Melanocyte of skin (primary cell): ENCODE measurements at places on chromosomes 16 and 17. TPM values are rescaled to one million over a fixed set of nuclear protein-coding genes. Genes with fewer than 3 reads are reported as not detected.

SEC14L5 gene
- total RNA-seq: under 0.01 and 0.34 TPM in 2 replicates

PDPK1 gene
- 30.3 and 34.9 TPM in 2 replicates for total RNA-seq

DBF4B gene
- 8.9 and 9.8 TPM in 2 replicates for total RNA-seq

TLK2 gene
- total RNA-seq: 45.0 and 51.5 TPM in 2 replicates

TLCD2 gene
- 1.00 and 1.1 TPM in 2 replicates for total RNA-seq

ENKD1 gene
- 12.2 and 17.0 TPM in 2 replicates for total RNA-seq

TPSB2 gene
- not detected in 2 replicates for total RNA-seq

NTHL1 gene
- total RNA-seq: 42.9 and 45.3 TPM in 2 replicates

GPRC5B gene
- total RNA-seq: 1.3 and 7.9 TPM in 2 replicates

CCL14 gene
- total RNA-seq: not detected in 2 replicates

IRX5 gene
- 5.7 and 6.8 TPM in 2 replicates for total RNA-seq

C16orf78 gene
- total RNA-seq: not detected in 2 replicates

ANKRD40CL gene
- total RNA-seq: not detected in 2 replicates

ANKFN1 gene
- total RNA-seq: not detected in 2 replicates

EXOC3L1 gene
- not detected in 2 replicates for total RNA-seq

MSL1 gene
- total RNA-seq: 48.3 and 53.8 TPM in 2 replicates

FNDC8 gene
- not detected in 2 replicates for total RNA-seq

CDRT4 gene
- 0.67 TPM in 1 of 2 replicates, not detected in the other for total RNA-seq

MYH3 gene
- total RNA-seq: 0.36 and 0.69 TPM in 2 replicates

SLC38A8 gene
- total RNA-seq: 1.8 and 5.5 TPM in 2 replicates

HIGD1B gene
- not detected in 2 replicates for total RNA-seq

RRAD gene
- not detected in 2 replicates for total RNA-seq

KRT27 gene
- total RNA-seq: under 0.01 TPM in 1 of 2 replicates, not detected in the other

CASKIN1 gene
- 0.34 and 0.36 TPM in 2 replicates for total RNA-seq

SLC2A4 gene
- under 0.01 and 0.34 TPM in 2 replicates for total RNA-seq

CD300E gene
- not detected in 2 replicates for total RNA-seq

HLF gene
- total RNA-seq: under 0.01 and 0.34 TPM in 2 replicates

EVI2A gene
- total RNA-seq: 4.8 and 5.8 TPM in 2 replicates

ATAD5 gene
- 3.1 and 5.1 TPM in 2 replicates for total RNA-seq

KRTAP4-4 gene
- not detected in 2 replicates for total RNA-seq

SGCA gene
- not detected in 2 replicates for total RNA-seq

ZNF287 gene
- total RNA-seq: 2.6 and 3.3 TPM in 2 replicates

FOXJ1 gene
- total RNA-seq: not detected in 2 replicates

GUCY2D gene
- not detected in 2 replicates for total RNA-seq

KRT40 gene
- not detected in 2 replicates for total RNA-seq

KRTAP3-2 gene
- not detected in 2 replicates for total RNA-seq

C17orf78 gene
- total RNA-seq: not detected in 2 replicates

ITGAD gene
- total RNA-seq: not detected in 2 replicates

MYL11 gene
- total RNA-seq: not detected in 2 replicates

CDRT15 gene
- total RNA-seq: not detected in 2 replicates

SOST gene
- under 0.01 TPM in 1 of 2 replicates, not detected in the other for total RNA-seq

TBC1D26 gene
- 0.33 TPM in 1 of 2 replicates, not detected in the other for total RNA-seq

ZNF213 gene
- 6.3 and 7.0 TPM in 2 replicates for total RNA-seq

TP53TG3E gene
- not detected in 2 replicates for total RNA-seq

KRTAP9-8 gene
- not detected in 2 replicates for total RNA-seq

OR3A3 gene
- total RNA-seq: not detected in 2 replicates

CCL1 gene
- not detected in 2 replicates for total RNA-seq

KRTAP2-1 gene
- total RNA-seq: not detected in 2 replicates

PRSS36 gene
- 0.33 and 0.46 TPM in 2 replicates for total RNA-seq

P2RX5 gene
- total RNA-seq: under 0.01 and 0.36 TPM in 2 replicates

KRTAP3-1 gene
- total RNA-seq: not detected in 2 replicates

RAMP2 gene
- 0.36 and 1.0 TPM in 2 replicates for total RNA-seq

KRT36 gene
- not detected in 2 replicates for total RNA-seq

TBC1D3C gene
- total RNA-seq: not detected in 2 replicates

TNS4 gene
- total RNA-seq: not detected in 2 replicates

CHP2 gene
- not detected in 2 replicates for total RNA-seq

MRPL58 gene
- total RNA-seq: 36.0 and 44.1 TPM in 2 replicates

ARL5C gene
- total RNA-seq: not detected in 2 replicates

GPR179 gene
- total RNA-seq: under 0.01 TPM in 2 replicates
